ENCODE measurements at places on chromosomes 12 and 14.

GRCh38 chr12:12505544-12506495, 56.8 kb downstream of the DUSP16 start:
- DNase-seq: peak; percentile 11

GRCh38 chr12:124045671-124046455, 72.8 kb downstream of the ZNF664 start:
- no peak for DNase-seq

DNA sequence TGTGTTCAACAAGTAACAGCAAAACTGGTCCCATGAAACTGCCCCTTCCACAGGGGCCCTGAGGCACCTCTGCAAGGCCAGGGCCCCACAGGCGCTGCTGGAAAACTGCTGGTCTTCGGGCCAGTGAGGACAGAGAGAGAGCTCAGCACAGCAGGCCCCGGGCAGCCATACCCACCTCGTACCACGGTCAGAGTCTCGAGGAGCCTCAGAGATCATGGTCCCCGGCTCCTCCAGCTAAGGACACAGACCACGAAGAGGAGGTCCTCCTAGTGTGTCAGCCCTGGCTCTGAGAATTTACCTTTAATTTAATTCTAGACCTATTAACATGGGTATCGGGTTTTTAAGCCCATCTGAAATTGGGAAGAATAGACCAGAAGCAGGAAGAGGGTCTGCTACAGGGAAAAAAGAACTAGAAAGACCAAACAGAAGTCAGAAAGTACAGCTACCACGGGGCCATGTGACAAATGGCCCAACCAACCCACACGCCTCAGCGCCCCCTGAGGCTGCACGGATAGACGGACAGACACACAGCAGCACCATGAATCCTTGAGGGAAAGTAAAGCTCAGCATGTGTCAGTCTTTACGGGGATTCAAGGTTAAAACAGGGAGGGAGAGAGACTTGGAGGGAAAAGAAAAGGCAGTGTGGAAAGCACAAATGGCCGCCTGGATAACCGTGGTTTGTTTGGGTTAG, 22.9 kb downstream of the ANKRD9 start:
- DNase-seq: no peak

- no peak for DNase-seq
Observed at GRCh38 chr14:20791187-20791586, 10.1 kb downstream of the RNASE6 start.

DNA sequence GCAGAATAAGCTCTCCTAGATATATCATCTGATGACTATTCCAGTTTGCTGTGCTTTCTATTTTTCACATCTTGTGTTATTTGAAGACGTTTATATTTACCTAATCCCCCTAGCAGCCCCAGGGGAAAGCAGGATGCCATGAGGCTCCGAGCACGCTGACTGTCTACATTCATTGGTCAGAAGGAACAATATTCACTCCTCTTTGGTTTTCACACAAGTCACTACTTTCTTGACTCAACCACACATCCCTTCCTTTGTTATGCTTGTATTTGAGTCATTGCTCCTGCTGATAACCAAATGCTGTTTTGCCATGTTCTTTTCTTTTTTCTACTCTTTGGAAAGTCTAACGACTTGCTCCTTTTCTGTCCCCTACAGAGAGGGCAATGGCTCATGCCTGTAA, 86.5 kb upstream of the SLC38A2 start:
- no peak for DNase-seq

GRCh38 chr14:22541721-22542120, 47.3 kb downstream of the DAD1 start:
- DNase-seq: no peak
